Effector memory CD8-positive, alpha-beta T cell (primary cell): ENCODE measurements at places on chromosomes 5 and 9.

DNA sequence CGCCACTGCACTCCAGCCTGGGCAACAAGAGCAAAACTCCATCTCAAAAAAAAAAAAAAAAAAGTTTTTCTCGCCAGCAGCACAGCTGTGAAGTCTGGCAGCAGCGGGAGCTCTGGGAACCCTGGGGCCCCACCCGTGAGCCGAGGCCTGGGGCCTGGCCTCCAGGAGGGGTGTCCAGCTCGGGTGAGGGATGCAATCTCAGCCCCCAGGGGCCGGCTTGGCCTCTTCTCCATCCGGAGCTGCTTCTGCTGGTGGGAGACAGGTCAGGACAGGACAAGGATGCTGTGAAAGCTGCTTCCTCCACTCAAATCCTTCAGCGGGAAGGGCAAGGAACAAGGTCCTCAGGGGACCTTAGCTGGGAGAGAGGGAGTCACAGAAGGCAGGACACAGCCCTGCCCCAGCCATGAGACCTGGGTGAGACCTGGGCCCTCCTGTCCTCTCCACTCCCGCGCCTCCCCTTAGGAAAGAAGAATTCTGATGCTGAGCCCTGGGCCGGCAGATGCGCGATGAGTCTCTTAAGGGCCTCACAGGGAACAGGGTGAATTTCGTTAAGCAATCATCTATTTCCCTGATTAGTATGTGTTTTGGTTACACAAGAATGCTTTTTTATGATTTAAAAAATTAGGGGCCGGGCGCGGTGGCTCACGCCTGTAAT is 30.6 kb downstream of the PLPP7 start:
- no peak for DNase-seq

DNA sequence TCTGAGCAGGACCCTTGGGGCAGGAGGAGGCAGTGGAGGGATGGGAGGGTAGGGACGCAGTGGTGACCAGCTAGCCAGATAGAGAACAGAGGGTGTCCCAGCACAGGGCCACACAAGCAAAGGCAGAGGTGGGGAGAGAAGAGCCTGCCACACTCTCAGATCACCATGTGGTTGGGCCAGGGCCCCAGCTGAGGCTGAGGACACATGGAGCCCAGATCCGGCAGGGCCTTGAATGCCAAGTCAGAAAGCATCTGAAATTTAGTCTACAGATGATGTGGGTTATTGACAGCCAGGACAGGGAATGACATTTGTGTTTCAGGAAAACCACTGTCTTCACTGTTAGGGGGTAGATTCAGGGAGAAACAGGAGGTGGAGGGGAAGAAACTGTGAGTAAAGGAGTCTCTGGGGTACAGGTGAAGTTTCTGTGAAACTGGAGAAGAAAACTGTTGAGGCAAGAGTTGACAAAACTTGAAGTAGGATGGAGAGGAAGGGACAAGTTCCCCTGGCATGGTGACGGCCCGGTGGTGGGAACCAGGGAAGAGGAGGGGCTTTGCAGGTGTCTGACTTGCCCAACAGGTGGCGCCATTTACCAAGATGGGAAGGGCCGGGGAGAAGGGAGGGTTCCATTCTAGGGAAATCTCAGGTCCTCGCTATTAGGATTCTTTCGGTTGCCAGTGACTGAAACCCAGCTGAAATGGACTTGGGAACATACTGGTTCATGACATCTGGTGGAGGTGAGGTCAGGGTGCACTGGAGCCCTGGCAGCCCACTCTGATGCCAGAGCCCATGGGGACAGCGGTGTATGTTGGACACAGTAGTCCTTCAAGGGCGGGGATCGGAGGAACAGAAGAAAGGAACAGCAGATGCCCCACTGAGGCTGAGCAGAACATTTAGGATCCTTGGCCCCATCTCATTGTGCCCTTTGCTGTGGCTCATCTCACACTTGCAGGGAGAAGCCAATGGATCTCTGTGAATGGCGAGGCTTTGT is 100.1 kb downstream of the KCNIP1 start:
- no peak for DNase-seq

DNA sequence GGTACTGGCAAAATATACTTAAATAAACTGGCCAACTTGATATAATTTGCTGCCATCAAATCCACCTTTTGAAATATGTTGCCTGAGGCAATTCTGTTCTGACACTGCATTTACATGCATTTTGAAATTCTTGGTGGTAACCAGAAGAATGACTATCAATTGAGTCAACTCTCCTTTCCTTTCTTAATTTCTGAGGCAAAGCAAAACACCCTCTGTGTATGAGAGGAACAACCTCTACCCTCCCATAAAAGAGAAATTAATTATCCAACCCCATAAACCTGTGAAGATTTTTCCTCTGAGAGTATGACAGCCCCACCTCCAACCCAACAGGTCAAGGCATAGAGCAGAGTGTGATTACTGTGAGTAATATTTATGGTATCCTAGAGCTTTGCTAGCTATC is 286.8 kb downstream of the NR2F1-AS1 start:
- DNase-seq = no peak

- no peak for DNase-seq
Measured at GRCh38 chr9:114003351-114003750, 74.7 kb downstream of the AMBP start.

DNA sequence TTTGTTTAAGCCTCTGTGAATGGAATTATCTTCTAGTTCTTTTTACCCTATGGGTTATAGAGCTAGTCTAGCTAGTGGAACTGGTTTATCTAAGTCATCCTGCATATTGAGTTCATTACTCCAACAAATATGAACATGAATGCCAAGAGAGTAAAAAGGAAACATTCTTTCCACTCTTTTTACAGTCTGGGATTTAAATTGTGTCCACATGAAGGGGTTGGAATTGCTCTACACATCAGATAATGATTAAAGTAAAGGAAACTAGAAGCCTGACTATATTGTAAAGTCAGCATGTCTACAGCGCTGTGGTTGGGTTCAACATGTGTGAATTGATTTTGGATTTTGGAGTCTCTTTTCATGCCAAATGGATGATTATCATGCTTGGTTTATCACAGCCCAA is 173.1 kb downstream of the CCDC171 start:
- DNase-seq = no peak

GRCh38 chr9:111815285-111816070 is 20.7 kb upstream of the SHOC1 start:
- no peak for DNase-seq

GRCh38 chr9:98022447-98022846 is 34.1 kb upstream of the NANS start:
- DNase-seq = no peak
